ENCODE measurements at places on chromosomes 4 and X.
A peak's percentile ranks its signal among the peaks of the same experiment; 100 is the strongest.

DNA sequence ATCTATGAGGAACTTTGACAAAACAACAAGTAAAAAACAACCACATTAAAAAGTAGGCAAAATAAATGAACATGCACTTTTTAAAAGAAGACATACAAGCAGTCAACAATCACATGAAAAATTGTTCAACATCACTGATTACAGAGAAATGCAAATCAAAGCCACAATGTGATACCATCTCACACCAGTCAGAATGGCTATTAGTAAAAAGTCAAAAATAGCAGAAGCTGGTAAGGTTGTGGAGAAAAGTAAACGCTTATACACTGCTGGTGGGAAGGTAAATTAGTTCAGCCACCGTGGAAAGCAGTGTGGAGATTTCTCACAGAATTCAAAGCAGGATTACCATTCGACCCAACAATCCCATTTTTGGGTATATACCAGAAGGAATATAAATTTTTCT lies 17.0 kb upstream of the LNX1 start:
- DNase-seq: no peak

GRCh38 chr4:120704538-120704937 lies 218.0 kb downstream of the PRDM5 start:
- DNase-seq: no peak

- DNase-seq: no peak
These were observed 97.8 kb downstream of the LUZP4 start for GRCh38 chrX:115387327-115387726.

GRCh38 chr4:76850010-76850441 lies 47.9 kb downstream of the SOWAHB start:
- DNase-seq: no peak

- DNase-seq: no peak
These were observed 58.4 kb downstream of the AMELX start for GRCh38 chrX:11351375-11352295.

DNA sequence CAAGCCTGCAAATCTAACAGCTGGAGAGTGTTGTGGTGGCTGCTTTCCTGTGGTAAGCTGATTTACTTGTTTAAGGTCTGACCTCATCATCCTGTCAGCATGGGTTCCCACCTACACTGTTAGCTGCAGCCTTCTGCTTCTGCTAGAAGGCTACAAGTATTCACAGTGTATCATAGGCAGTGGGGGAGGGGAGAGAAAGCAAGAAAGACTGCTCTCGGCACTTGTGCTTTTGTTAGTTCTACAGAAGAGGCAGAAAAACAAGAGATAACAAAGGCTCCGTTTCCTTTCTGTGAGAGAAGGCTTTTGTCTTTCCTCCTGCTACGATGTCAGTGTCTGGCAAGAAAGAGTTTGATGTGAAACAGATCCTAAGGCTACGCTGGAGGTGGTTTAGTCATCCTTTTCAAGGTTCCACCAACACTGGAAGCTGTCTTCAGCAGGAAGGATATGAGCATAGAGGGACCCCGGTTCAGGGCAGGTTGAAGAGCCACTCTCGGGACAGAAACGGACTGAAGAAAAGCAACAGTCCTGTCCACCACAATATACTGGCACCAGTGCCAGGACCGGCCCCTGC lies at the start of gene KLHL4:
KLHL4 (plus strand) TSS at position 232 of the 571 bp plus-strand sequence; CDS start at position 324, 92 bp downstream.
- peak; percentile 62 for DNase-seq

DNA sequence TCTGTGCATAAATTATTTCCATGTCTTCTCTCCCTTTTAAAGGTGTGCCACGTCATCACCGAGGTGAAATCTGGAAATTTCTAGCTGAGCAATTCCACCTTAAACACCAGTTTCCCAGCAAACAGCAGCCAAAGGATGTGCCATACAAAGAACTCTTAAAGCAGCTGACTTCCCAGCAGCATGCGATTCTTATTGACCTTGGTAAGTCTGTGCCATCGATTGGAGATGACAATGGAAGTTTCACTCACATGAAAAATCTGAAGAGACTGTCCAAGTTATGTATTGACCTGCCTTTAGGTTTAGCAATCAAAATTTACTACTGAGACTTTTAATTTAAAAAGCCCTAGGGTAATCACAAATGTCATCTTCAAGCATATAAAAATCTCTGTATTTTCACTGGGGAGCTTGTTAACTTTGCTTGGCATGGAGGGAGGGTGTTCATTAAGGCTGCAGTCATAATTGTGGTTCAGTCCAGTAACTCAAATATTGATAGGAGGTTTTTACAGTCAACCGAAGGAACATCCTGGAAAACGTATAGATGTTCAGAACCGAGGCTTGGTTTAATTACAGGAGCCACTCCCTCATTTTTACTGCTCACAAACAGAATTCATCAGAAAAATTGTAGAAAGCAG lies 142.9 kb downstream of the PTTG2 start:
- no peak for DNase-seq

- no peak for DNase-seq
These were observed 431.6 kb downstream of the IDS start for GRCh38 chrX:149073479-149073878.
